Stimulated activated CD4-positive, alpha-beta T cell treated with anti-CD3 and anti-CD28 coated beads, Interleukin-4, amount 100 ng/mL, for 4 hours (primary cell): ENCODE measurements at places on chromosomes 7 and 10.
A peak's percentile ranks its signal among the peaks of the same experiment; 100 is the strongest.

DNA sequence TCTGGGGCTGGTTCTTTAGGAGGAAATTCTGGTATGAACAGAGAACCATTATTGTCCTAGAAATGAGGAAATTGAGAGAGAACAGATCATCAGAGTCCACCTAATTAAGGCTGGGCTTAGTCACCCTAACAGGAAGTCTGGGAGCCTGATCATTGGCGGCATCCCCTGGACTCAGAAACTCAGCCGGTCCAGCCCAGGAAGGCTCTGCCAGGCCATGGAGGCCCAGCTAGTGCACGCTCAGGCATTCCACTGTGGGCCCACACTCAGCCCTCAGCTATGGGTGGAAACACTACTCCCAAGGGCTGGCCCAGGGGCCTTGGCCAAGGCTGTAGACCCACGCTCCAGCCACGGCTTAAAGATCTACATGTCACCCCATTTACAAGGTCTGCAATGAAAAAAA lies 109.2 kb downstream of the PTPN20 start:
- no peak for DNase-seq

GRCh38 chr7:108307595-108307994 lies 148.6 kb downstream of the NRCAM start:
- no peak for DNase-seq

- DNase-seq = no peak
Observed at GRCh38 chr10:17951868-17952371, at the start of gene SLC39A12. Gene SLC39A12 (plus strand): TSS chr10:17951918. CDS start chr10:17953277, 1,359 bp downstream.

DNA sequence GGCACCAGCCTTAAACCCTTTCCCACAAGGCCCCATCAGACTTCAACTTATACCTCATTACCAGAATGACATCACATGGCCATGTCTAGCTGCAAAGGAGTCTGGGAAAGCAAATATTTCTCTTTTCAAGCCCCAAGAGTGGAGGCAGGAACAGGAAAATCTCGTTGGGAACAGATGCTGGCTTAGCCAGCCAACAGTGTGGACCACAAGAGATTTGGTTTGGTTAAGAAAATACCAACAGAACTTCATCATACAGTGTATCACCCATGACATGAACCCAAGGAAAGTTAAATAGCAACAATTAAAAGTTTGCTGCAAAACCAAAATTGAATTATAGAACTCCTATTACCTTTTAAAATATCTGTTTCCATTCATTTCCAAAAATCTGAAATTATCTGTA lies 2.2 kb upstream of the MET start:
- DNase-seq = no peak

DNA sequence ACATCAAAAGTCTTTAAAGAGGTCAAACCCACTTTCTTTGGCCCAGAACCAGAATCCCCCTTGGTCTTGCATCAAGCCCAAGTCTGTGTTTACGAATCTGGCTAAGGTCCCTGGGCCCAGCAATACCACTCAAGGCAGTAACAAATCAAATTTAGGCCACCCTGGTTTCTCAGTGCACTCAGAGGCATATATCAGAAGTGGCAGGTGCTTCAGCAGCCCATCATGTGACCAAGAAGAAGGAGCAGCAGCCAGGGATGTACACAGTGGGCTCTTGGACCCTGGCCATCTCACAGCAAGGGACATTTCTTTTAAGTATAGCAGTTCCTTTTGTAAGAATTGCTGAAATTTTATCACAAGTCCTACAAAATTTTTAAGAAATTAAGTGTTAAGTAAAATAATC lies 7.3 kb upstream of the SLC25A13 start:
- DNase-seq = no peak

DNA sequence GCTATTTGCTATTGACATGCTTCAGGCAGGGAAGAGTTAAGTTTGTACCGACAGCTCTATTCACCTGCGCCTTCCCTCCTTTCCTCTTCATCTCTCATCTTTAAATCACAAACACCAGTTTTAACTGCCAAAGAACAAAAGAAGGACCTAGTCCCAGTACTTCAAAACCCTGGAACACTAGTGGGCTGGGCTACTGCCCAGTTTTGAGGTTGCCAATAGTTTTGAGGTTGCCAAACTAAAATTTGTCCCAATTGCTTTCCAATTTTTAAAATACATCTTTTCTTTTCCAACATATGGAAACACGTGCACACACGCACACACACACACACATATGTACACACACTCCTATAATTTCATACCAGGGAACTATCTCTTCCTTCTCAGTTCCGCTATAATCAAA lies 130.6 kb upstream of the SLC26A5 start:
- DNase-seq = no peak

DNA sequence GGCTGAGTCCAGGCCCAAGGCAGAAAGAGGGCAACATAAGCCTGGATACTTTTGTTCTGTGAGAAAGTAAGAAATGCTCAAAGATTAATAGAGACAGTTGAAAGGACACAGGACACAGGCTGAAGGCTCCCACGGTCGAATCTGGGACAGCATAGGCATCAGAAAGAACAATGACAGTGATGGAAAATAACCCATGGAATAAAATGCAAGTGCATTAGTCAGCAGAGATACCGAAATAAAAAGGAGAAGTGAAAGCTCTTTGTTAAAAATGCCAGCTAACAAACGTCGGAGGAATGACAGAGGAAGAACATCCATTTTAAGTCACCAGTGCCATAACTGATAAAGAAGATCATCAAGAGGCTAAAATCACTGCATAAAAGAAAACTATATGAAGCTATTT lies 19.6 kb upstream of the AGAP5 start:
- no peak for DNase-seq

GRCh38 chr7:104960741-104961448 lies 53.1 kb upstream of the KMT2E start:
- DNase-seq = no peak

- DNase-seq = no peak
Observed at GRCh38 chr10:59814878-59815277, 61.6 kb upstream of the MRLN start.

GRCh38 chr10:21515361-21516241 lies 9.9 kb downstream of the SKIDA1 start:
- DNase-seq = no peak

GRCh38 chr10:122999347-122999746 lies 9.2 kb downstream of the IKZF5 start:
- no peak for DNase-seq

DNA sequence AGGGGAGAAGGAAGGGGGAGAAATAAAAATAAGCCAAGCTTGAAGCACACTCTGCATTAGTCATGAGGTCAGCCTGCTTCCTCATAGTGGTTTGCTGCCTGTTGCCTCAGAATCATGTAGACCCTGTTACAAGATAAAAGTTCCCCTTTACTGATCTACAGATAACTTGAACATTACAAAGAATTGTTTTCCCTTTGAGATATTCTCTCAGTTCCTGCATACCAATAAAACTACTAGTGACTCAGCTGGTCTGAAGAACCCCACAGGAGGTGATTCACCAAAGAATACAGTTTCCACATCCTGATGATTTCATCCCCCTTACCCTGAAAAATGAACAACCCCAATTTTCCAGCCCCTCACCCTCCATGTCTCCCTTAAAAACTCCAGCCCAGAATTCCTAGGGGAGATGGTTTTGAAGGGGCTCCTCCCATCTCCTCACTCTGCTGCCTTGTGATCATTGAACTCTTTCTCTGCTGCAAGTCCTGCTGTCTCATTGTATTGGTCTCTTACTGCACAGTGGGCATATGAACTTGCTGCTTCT lies 31.5 kb upstream of the NRP1 start:
- DNase-seq = no peak

- no peak for DNase-seq
Observed at GRCh38 chr7:129146237-129146979, 1.9 kb downstream of the TSPAN33 start.

DNA sequence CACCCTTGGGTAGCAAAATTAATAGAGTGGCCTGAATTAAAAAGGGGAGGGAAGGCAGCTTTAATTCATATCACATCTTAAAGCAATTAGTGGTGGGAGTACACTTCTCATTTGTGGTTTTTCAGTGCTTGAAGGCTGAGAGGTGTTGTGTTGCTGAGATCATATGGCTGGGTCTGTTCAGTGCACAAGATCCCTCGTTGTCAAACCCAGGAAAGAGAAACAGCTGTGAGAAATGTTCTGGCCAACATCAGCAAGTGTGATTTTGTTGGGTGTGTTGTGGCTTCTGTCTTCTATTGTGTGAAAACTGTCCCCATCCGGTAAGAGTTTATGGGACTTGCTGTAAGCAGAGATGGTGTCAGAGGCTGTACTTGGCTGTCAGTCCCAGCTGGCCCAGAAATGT lies 197.9 kb upstream of the BMPER start:
- no peak for DNase-seq

GRCh38 chr10:6926971-6927370 lies 346.9 kb upstream of the PRKCQ start:
- DNase-seq = no peak

- peak; percentile 20 for DNase-seq
Observed at GRCh38 chr7:130071701-130072622, 1.6 kb downstream of the KLHDC10 start.

DNA sequence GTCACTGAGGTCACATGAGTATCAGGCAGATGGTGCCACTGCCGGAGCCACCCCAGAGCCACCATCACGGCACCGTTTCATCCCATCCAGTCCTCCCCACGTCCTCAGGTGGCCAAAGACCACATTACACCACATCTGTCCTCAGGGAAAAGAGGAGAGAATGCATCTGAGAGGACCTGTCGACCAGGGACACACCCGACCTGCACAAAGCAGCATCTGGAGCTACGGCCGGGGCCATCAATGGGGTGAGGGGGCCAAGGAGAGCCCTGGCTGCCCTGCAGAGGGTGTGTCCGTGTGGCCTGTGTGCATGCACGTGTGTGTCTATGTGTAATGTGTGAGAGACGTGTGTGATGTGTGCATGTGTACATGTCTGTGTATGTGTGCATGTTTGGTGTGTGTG lies 480.6 kb downstream of the DNAJB6 start:
- DNase-seq = no peak

GRCh38 chr7:142459551-142459963 lies 201.7 kb upstream of the PRSS58 start:
- DNase-seq = no peak

DNA sequence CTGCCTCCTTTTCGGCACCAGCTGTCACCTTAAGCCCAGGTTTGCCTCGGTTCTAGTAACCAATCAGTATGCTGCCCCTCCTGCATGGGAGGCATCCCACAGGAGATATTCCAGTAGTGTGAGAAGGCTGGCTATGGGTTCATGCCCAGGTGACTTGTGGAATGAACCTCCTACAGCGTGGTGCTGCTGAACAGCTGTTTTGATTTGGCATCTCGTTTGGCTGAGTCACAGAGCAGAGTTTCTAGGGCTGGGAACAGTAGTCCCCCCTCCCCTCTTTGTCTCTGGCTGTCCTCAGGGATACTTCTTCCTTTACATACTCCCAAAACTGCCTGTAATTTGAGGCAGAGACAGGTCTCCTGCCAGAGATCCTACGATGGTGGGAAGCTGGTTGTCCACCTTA lies 16.1 kb downstream of the R3HCC1L start:
- DNase-seq = no peak

GRCh38 chr7:18243731-18244130 lies 216.1 kb upstream of the PRPS1L1 start:
- no peak for DNase-seq

- no peak for DNase-seq
Observed at GRCh38 chr7:118839515-118839914, 615.0 kb downstream of the ANKRD7 start.

DNA sequence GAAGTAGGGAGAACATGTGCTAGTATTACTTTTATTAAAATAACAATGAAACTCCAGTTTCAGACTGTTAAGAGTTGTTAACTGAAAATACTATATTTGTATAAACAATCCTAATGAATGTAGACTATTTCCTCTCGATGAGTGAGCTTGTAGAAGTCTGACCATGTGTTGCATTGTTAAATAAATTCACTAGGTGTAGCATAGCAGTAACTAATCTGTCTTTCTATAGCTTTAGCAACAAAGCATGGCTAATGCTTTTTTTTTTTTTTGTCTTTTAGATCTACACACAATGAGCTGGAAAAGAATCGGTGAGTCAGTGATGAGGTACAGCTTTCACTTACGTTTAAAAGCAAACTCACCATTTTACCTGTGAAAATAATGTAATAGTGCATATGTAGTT lies 37.1 kb downstream of the MXI1 start:
- DNase-seq = no peak

DNA sequence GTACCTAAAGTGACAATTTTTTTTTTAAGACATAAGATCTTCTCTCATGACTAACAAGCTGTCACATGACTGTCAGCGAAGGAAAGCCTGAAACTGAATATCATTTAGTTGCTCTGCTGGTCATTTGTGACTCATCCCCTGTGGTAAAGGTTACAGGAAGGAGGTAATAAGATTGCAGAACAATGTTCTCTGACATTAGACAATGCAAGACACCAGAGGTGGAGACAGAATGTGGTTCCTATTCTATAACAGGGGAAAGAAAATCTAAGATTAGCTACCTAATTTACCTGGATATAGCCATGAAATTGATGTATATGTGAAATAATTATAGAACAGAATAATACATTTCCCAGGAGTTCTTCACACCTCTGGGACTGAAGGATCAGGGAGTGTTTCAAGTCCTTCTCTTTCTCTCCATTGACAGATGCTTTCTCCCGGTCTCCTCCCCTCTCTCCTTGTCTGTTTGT lies 47.7 kb downstream of the LRGUK start:
- DNase-seq = no peak

DNA sequence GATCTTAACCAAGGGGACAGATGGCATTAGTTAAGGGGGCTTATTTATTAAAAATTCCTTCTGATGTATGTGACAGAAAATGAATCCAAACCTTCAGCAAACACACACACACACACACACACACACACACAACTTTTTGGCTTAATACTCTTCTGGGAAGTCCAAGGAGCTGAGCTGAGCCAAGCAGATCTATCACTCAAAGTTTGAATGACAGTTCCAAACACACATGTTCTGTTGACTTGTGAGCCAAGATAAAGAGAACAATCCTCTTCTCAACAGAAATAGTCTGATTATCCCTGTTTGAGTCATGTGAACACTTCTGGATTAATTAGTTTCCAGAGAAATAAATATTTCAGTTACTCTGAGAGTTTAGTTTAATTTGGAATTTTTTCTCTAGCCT lies 31.5 kb downstream of the KBTBD2 start:
- DNase-seq = no peak

- no peak for DNase-seq
Observed at GRCh38 chr7:125966278-125967048, 1036.8 kb upstream of the POT1 start.

DNA sequence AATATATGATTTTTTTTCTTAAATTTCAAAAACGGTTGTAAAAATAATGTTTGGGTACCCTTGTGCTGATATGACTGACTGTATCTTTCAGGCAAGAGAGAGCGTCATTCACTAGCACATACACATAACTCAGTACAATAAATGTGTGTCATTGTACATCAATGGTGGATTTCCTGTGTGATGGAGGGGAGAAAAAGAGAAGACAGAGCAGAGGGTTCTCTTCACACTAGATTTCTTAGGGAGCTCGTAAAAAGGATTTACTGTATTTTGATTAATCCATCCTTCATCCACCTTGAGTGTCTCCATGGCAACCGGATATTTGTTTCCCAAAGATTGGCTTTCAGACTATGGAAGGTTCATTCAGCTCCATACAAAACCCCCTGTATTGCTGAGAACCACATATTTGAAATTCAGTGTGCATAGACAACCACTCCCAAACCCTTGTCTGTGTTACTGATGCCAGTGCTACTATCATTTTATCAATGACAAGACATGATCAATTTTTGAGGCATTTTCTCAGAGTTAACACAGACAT lies 150.6 kb downstream of the AKR1D1 start:
- no peak for DNase-seq
